ENCODE measurements at places on chromosomes 2 and 18.

DNA sequence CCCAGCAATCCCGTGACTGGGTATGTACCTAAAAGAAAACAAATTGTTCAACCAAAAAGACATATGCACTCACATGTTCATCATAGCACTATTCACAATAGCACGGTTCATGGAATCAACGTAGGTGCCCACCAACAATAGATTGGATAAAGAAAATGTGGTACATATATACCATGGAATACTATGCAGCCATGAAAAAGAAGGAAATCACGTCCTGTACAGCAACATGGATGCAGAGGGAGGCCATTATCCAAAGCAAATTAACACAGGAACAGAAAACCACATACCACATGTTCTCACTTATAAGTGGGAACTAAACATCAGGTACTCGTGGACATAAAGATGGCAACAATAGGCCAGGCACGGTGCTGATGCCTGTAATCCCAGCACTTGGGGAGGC lies 207.9 kb upstream of the TNP1 start:
- DNase-seq, result no peak

- no peak for DNase-seq
These were observed 1345.8 kb upstream of the LRRTM1 start for GRCh38 chr2:81650048-81650971.

GRCh38 chr18:75130591-75131328 lies 78.2 kb downstream of the PTGR3 start:
- no peak for DNase-seq

GRCh38 chr18:6057604-6058003 lies 162.3 kb upstream of the TMEM200C start:
- no peak for DNase-seq

DNA sequence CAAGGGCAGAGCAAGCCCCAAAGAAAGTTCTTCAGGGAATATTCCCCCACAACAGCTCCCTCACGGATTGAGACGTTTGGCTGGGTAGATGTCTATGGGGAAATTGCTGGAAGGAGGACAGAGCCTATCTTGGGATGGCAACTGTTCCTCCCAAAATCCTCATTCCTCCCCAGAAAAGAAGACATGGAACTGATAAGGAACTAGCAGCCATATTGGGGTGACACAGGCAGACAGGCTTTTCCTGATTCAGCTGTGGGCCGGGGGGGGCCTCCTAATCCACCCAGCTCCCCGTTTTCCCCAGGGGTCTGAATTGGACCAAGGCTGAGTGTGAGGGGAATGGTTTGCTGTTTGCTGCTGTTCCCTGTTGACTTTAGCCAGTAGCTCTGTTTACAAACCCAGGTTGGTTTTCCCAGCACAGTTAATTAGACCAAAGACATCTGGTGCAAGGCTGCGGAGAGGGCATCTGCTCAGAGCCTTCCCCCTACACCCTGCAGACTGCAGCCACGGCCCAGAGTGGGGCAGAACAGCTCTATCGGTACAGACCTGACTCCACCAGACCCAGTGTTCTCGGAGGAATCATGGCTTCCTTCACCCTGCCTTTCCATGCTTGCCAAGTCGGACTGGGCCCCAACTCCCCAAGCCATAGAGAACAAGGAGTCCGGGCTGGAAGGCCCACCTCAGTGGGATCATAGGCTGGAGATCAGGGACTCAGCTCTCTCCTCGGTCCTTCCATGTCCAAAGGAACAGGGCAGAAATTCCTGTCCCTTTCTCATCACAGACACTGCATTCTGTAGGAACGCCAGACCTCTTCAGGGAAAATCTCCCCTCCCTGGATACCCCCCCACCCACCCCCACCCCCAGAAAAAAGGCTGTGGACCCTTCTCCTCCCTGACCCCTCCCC lies 1.7 kb upstream of the PKDCC start:
- DNase-seq, result no peak

- DNase-seq, result no peak
These were observed 124.8 kb upstream of the XPO1 start for GRCh38 chr2:61662990-61663389.

- DNase-seq, result no peak
These were observed 71.0 kb downstream of the MAPK4 start for GRCh38 chr18:50630895-50631294.

DNA sequence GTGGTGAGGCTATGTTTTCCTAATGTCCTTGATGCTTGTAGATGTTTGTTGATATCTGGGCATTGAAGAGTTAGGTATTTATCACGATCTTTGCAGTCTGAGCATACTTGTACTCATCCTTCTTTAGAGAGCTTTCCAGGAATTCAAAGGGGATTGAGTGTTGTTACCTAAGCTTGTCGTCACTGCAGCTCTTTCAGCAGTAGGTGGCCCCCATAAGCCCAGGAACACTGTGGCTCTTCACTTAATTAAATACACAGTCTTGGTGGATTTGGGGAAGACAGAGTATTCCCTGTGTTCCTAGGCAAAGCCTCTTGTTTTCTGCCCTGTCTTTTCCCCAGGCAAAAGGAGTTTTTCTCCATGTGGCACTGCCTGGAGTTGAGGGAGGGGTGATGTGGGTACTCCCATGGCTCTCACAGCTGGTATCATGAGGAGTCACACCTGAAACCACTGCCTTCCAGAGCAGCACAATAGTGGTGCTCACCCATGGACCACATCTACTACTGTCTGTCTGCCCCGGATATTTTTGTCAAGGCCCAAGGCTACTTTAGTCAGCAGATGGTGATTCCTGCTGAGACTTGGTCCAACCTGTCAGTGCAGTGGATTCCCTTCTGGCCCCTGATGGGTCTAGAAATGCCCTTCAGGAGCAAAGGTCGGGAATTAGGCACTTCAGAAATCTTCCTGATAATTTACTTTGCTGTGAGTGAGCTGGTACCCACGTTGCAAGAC lies 95.7 kb downstream of the GALNT13 start:
- no peak for DNase-seq

- DNase-seq, result no peak
These were observed 923 bp downstream of the FIGLA start for GRCh38 chr2:70789304-70790135.
